ENCODE measurements at places on chromosomes 6 and 20.

DNA sequence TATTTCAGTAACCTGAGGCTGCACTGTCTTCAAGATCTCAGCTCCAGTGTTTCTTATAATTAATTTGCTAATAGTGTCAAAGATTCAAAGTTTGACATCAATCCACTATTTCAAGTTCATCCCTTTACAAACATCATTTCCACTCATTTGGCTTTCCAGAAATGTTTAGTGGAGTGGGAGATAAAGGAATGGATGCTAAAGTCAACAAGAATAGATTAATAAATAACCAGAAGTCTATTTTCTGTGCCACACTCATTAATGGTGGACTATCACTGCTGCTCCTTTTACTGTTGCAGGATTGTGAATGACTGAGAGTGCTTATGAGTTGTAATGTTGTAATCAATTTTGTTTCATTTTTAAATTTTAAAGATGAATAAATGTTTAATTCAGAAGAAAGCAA, 28.4 kb upstream of the EPM2A start:
- DNase-seq = no peak

DNA sequence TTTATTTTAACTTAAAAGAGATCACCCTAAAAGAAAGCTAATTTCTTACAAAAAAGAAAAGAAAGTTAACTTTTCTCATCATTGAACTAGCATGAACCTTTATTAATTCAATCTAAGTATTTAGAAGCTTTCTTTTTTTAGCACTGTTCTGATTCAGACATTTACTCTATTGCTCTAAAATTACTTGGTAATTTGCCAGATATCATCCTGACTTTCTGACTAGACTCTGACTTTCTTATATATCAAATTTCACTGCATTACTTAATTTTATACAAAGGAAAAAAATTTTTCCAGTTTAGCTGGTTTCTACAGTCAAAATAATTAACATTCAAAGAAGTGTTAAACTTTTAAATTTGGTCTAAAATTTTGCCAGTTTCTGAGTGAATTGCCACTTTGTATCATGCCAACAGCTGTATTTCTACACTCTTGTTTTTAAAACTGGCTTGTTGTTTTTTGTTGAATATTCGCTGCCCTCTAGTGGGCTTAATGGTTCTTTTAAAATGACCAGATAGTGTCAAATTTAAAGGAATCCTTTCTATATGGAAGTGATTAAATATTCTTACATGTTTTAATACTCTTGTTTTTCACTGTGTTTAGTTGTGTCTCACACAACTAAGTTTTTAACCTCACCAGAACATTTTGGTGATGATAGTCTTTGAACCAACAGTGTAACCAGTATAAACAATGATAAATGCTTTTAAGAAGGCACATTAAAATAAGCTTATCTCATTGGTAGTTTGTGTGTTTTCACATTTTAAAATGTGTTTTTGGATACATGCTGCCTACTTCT, 102.0 kb downstream of the POPDC3 start:
- no peak for DNase-seq

DNA sequence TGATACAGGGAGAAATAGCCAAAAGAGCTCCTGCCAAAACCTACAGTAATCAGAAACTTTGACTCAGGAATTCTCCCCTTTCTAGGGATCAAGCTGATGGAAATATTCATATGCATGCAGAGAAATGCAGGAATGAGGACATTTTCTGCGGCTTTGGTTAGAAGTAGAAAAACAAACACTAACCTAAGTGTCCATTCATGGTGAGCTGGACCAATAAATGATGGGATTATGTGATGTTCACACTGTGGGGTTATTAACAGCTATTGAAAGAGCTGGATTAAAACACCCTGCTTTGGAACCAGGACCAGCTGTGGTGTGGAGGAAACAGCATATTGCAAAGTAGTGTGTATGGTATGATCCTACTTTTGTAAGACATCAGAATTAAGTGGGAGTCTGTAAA, 143.1 kb downstream of the SYCP2 start:
- no peak for DNase-seq

DNA sequence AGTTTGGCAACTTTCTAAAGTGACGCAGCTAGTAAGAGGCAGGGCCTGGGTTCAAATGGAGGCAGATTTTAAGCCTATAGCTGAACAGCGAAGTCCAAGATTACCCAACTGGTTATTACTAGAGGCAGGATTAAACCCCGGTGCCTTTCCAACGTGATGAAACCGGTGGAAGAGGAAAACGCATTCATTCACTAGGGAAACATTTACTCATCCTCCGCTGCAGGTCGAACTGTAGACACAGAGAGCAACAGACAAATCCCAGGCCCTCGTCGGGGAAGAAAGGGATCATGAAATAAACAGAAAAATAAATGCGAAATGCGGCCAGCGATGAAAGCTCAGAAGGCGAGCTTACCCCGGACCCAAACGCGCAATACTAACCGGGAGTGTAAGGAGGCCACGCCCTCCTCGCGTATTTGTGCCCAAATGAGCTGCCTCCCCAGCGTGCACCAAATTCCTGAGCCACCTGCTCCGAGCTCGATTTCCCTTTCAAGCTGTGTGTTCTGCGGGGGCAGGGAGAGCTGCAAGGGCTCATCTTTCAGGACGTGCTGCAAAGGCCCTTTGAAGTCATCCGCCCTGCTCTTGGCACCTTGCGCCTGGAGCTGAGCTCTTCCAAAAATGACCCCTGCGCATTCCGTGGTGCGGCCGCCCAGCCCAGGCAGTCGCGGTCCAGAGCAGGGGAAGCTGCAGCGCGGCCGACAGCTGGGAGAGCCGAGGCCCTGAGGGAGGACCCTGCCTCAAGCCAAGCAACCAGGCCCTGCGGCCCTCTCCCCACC, 46.9 kb downstream of the PDYN start:
- DNase-seq = no peak

DNA sequence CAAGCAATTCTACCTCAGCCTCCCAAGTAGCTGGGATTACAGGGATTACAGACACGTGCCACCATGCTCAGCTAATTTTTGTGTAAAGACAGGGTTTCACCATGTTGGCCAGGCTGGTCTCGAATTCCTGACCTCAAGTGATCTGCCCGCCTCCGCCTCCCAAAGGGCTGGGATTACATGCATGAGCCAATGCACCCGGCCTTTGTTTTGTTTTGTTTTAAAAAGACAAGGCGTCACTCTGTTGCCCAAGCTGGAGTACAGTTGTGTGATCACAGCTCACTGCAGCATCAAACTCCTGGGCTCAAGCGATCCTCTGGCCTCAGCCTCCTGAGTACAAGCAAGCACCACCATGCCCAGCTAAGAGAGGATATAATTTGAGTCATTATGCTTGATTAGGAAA, 5.4 kb downstream of the SERINC3 start:
- DNase-seq = no peak

DNA sequence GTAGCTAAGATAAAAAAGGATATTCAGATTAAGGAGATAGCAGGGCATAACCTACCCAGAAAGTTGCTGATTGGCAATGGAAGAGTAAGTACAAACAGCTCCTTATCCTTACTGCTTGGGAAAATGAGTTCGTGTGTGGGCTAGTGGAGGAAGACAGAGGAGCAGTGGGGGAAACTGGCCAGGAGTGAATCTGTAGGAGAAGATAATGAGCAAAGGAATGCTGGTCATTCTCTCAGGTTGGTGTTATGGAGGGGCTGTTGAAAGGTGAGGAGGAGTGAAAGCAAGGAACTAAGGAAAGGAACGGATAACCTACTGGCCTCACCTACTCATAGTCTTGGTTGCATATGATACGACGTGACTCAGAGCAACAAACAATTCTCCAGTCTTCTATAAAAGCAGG, 7.3 kb upstream of the GJB7 start:
- DNase-seq = no peak

DNA sequence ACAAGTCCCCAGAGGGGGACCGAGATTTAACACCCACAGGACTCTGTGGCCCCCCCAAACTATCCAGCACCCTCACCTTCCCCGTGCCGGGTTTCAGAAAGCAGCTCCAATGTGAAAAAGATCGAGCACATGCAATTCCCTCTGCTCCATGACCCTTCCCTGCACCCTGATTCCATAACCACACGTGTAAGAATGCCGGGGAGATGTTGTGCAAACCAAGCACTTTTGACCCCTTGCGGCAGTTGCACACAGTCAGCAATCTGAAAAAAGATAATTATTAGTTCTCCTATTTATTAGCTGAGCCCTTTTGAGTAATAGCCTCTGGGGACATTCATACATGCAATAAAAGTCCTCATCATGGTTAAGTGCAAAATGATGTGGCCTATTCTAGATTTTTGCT, 13.0 kb downstream of the FOXQ1 start:
- DNase-seq = no peak

DNA sequence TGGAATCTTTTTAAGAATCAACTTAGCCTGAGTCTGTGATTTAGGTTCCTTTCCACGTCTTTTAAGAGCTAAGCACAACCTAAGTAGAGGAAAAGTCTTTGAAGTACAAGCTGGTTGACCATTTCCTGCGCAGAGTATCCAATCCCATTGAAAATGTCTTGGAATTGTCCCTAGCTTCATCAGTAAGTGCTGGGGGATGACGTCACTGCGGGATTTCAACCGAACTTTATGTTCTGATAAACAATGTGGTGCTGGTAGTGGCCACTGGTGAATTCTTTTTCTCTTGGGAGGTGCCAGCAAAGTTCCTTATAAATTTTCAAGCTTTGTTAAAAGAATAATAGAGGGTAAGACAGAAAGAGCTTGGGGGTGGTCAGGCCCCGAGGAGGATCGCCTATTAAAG, 69.2 kb downstream of the PDE7B start:
- no peak for DNase-seq

DNA sequence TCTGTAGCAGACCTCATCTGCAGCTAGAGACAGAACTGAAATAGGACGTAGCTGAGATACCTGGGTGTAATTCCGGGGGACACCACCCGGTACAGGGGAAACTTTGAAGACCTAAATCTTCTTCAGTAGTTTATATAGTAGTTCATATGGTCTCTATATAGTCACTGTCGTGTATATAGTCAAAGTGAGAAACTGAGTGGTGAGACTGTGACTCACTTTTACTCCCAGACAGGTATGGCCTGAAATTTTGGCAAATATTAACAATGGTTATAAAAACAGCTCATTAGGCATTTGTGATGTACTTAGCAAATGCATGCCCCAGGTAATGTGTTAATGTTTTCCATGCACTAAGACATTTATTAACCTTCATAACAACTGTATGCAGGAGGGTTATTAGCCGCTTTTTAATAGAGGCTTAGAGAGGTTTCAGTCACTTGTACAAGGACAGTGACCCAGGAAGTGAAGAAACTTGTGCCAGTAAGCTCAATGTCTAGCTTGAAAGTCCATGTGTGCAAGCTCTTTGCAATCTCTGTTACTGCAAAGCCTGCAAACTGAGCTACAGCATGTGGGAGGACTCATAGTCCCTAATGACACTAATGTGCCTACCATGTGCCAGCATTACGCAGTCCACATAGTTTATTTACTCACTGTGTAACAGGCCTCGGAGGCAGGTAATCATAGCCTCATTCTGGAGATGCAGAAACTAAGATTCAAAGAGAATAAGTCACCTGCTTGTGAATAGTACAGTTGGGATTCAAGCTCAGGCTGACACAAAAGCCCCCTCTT, 165.4 kb upstream of the CHD6 start:
- DNase-seq = no peak

GRCh38 chr20:57678340-57678739, 31.5 kb downstream of the PMEPA1 start:
- DNase-seq = no peak

- no peak for DNase-seq
These were observed 106.6 kb downstream of the TRIM27 start for GRCh38 chr6:28816909-28817807.

Data from nucleus accumbens (tissue), 56 donors.